RCC 7860 (cell line): ENCODE measurements at places on chromosomes 11 and 22.

- no peak for DNase-seq
Measured at GRCh38 chr11:5547982-5548381, 358 bp downstream of the OR52H1 start.

- no peak for DNase-seq
Measured at GRCh38 chr22:17359501-17359900, 9.8 kb upstream of the CECR2 start.

DNA sequence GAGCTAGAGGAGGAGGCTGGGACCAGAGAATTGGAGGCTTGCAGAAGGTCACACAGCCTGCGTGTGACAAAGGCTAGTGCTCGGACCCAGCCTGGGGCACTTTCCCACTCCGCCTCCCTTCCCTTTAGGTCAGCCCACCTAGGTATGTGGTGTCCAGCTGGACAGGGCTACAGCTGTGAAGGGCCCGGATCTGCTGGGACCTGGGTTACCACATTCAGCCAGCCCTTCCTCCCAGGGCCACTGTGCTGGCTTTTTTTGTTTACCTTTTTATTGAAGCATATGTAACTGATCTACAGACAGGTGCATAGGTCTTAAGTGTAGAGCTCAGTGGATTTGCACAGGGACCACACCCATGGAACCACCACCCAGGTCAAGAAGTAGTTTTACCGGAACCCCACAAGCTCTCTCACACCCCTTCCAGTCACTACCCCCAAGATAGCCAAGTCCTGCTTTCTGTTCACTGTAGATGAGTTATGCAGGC, 8.7 kb downstream of the CAPN5 start:
- DNase-seq = no peak

DNA sequence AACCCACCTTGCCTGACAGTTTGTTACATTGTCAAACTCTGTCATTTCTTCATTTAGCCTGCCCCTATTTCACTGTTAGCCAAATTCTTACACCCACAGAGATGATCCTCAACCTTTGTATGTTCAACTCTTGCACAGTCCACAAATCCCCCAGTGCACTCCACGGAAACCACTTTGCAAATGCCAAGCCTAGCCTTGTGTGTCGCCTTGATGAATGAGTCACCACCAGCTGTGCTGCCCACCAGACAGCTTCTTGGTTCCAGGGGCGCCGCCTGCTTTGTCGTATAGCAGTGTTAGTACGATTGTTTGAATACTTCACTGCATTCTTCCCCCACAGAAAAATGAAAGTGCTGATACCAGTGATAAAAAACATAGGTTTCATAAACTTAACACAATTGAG, 686.3 kb downstream of the NTM start:
- peak; percentile 45 for DNase-seq

DNA sequence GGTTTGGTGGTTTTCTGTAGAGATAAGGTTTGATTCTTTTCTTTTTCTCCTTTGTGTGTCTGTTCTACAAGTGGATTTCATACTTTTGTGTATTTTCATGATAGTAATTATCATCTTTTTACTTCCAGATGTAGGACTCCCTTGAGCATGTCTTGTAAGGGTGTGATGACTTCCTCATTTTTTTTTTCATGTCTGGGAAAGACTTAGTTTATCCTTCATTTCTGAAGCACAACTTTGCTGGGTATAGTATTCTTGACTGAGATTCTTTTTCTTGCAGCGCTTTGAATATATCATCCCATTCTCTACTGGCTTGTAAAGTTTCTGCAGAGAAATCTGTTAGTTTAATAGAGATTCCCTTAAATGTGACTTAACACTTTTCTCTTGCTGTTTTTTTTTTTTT, 32.9 kb downstream of the MADD start:
- DNase-seq = no peak

- DNase-seq = no peak
Measured at GRCh38 chr11:118406599-118407166, 5.3 kb downstream of the ATP5MG start.

- DNase-seq = no peak
Measured at GRCh38 chr11:110762590-110762989, 50.4 kb upstream of the ARHGAP20 start.

- no peak for DNase-seq
Measured at GRCh38 chr22:19807161-19807913, 46.8 kb downstream of the TBX1 start.

- peak; percentile 39 for DNase-seq
Measured at GRCh38 chr22:46122511-46122971, 27.8 kb upstream of the PPARA start.

DNA sequence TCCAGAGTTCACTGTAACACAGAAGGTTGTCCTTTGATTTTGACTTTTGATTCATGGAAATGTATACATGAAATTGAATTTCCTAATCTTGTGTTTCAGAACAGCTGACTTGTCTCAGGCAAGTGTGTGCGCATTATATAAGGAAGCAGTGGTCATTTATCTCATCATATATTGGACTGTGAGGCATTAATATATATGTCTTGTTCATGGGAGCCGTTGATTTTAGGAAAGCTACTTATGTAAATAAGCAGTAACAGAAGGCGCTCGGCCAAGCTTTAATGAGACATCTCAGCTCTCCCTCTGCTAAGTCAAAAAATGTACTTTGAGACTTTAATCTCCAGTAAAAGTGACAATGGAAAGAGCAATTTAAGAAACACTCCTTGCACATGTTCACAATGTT, 100.5 kb downstream of the PDHX start:
- no peak for DNase-seq

GRCh38 chr22:40331706-40332105, 14.6 kb upstream of the ADSL start:
- no peak for DNase-seq

DNA sequence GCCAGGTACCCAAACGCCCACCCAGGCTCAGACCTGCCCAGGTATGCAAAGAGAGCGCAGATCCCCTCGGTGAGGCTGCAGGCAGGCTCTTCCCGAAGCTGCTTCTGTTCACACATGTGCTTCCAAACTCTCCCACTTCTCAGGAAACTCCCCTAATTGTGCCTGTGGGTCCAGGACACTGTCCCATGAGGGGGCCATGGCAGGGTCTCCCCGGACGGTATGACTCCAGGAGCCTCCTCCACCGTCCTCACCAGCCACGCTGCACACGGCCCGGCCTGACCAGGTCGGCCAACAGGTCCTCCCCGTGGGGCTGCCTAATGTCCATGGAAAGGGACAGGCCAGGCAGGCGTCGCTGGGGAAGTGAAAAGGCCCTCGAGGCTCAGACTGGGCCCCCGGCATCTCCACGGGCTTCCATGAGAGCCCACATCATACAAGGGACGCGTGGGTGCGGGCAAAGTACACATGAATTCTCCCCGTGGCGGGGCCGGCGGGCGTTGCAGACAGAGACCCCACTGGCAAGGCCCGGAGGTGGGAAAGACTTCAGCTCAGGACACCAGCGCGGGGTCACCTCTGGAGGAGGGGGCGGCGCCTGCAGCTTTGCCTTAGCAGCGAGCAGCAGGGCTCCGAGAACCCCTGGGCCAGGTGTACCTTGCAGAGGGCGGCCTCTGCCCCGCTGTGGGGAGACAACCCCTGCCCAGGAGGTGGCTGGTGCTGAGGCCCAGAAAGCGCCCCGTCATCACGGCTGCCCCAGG, 526.1 kb downstream of the BRD1 start:
- DNase-seq = no peak

GRCh38 chr11:108853864-108854263, 189.0 kb downstream of the DDX10 start:
- no peak for DNase-seq
